Thoracic aorta (tissue), 2 donors: ENCODE measurements at places on chromosomes 13 and 19. TPM values are rescaled to one million over a fixed set of nuclear protein-coding genes. Genes with fewer than 3 reads are reported as not detected.

- H3K4me3 ChIP-seq = peak overlapping the region; percentile 53
- no peaks in the 10 kb centered on the region for H3K27me3 ChIP-seq
- peaks cover 8% of the 10 kb centered on the region for H3K4me1 ChIP-seq
- no peaks in the 10 kb centered on the region for H3K36me3 ChIP-seq
These were observed 2.5 kb downstream of the KLK10 start for GRCh38 chr19:51016798-51017683.

Gene OSCAR
- 4.6 TPM for total RNA-seq

- DNase-seq = no peak
- H3K27ac ChIP-seq = no peak overlapping the region
- no peaks in the 10 kb centered on the region for H3K27me3 ChIP-seq
- no peaks in the 10 kb centered on the region for H3K36me3 ChIP-seq
These were observed 579 bp downstream of the CPT1C start for GRCh38 chr19:49691243-49692146.

GRCh38 chr19:13420780-13421179 is 85.5 kb downstream of the CACNA1A start:
- no peaks in the 10 kb centered on the region for H3K36me3 ChIP-seq
- no peak overlapping the region for H3K4me3 ChIP-seq
- H3K27me3 ChIP-seq = no peaks in the 10 kb centered on the region
- no peak for DNase-seq
- no peaks in the 10 kb centered on the region for H3K4me1 ChIP-seq

GRCh38 chr19:42149447-42150202 is 17.4 kb upstream of the POU2F2 start:
- H3K4me1 ChIP-seq = no peaks in the 10 kb centered on the region
- H3K36me3 ChIP-seq = no peaks in the 10 kb centered on the region
- H3K4me3 ChIP-seq = no peak overlapping the region
- no peak overlapping the region for H3K27ac ChIP-seq

DNA sequence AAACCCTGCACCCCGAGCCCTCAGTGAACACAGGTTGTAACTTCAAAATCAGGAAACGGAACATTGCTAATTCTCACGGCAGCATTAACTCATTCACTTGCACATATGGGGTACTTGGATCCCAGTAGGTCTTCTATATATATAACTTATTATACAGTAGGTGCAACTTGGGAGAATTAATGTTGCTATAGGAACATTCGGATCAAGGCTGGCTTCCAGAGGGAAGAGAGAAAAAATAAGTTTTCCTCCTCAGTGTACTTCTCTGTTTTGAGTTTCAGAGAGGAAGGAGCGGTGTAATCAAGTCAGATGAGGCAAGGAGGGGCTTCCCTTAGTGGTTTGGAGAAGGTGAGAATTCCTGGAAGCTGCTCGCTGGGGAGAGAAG is 90.9 kb upstream of the ZNF507 start:
- no peaks in the 10 kb centered on the region for H3K4me1 ChIP-seq
- no peaks in the 10 kb centered on the region for H3K36me3 ChIP-seq
- no peak overlapping the region for H3K4me3 ChIP-seq
- no peaks in the 10 kb centered on the region for H3K27me3 ChIP-seq
- no peak overlapping the region for H3K27ac ChIP-seq

DNA sequence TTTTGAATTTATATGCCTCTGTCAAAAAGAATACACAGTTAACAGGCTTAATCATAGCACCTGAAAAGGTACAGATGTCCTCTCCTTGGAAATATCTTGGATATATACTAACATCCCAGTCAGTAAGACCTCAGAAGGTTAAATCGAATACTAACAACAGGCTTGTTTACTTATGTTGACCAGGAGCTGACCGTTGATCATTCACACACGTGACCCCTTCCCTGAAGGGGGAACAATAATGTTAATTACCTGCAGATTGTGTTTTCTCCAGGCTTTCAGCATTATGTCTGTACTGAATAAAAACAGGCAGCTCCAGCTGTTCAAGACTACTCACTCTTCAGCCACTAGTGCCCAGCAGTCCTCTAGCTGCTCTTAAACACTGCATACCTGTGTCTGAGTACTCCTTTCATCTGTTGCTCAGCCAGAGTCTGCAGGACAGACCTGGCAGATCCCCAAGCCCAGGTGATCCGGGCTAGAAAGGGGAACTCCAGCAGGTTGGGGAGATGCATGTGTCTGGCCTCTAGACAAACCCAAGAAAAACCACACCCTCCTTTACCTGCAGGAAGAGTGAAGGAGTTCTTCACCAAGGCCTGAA is 163.9 kb downstream of the RNF17 start:
- no peak overlapping the region for H3K27ac ChIP-seq
- H3K36me3 ChIP-seq = no peaks in the 10 kb centered on the region
- no peak for DNase-seq
- H3K27me3 ChIP-seq = peaks cover 7% of the 10 kb centered on the region
- no peaks in the 10 kb centered on the region for H3K4me1 ChIP-seq
- no peak overlapping the region for H3K4me3 ChIP-seq

DNA sequence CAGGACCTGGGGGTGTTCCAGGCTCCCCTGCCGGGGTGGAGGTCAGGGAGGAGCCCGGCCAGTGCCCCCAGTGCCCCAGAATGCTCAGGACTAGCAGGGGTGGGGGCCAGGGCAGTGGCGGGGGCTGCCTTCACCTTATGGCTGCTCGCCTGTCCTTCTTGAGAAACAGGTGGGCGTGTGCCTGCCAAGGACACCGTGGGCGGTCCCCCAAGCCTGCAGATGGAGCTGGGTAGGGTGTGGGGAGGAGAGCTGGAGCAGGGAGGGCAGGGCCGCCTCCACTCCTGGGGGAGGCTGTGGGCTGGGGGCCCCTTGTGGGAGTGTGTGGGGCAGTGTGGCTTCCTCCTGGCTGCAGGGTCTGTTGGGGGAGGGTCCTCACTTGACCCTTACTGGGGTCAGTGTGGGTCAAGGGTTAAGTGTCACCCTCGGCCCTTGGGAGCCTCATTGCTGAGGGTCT is 160.1 kb downstream of the KDM4B start:
- H3K27me3 ChIP-seq = no peaks in the 10 kb centered on the region
- no peak overlapping the region for H3K27ac ChIP-seq
- H3K4me1 ChIP-seq = peaks cover 9% of the 10 kb centered on the region
- H3K36me3 ChIP-seq = peaks cover 12% of the 10 kb centered on the region

Gene LGI4
- 17.4 TPM for total RNA-seq

Gene CYP2A6
- total RNA-seq = not detected

Gene DLEU7
- total RNA-seq = not detected

Gene CCL25
- total RNA-seq = not detected

DNA sequence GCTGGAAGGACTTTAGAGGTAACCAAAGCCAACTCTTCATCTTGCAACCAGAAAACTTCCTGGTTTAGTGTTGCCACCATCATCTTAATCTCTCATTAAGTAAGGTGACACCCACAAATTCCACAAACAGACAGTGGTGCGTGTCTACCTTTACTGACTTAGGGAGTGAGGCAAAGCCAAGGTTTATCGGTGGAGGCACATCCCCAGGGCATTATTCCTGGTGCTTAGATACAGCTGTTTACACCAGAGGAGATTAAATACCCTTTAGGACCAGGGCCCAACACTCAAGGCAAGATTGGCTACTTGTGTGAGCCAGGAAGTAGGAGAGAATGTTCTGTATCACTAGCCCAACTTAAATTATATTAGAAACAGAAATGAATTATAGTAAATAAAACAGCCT is 9.5 kb downstream of the STOML3 start:
- no peak overlapping the region for H3K4me3 ChIP-seq
- H3K27me3 ChIP-seq = no peaks in the 10 kb centered on the region
- H3K27ac ChIP-seq = no peak overlapping the region
- no peaks in the 10 kb centered on the region for H3K4me1 ChIP-seq
- no peak for DNase-seq

DNA sequence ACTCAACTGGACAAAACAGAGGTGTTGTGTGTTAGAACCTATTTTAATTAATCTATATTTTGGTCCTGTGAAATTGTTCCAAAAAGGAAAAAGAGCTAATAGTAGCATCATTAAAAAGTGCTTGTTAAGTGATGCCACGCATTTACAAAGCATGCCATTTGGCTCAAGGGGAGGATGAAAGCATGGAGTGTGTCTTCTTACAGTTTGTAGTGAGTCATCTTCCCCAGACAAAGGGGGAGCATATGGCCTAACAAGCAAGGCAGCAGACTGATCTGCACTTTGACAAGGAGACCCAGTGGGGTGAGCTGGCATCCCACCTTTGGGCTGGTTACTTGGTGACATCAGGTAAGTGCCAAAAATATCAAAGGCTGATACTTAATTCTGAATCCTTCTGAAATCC is 297.0 kb downstream of the FGF9 start:
- H3K4me1 ChIP-seq = no peaks in the 10 kb centered on the region
- no peak for DNase-seq
- no peaks in the 10 kb centered on the region for H3K27me3 ChIP-seq

Gene CKAP2
- total RNA-seq = 4.6 TPM

Gene PRODH2
- total RNA-seq = not detected

Gene ZBTB32
- total RNA-seq = not detected

GRCh38 chr19:57190301-57190700 is 999 bp upstream of the ZNF264 start:
- DNase-seq = no peak
- peaks cover 21% of the 10 kb centered on the region for H3K4me1 ChIP-seq
- H3K27ac ChIP-seq = no peak overlapping the region
- H3K36me3 ChIP-seq = peaks cover 16% of the 10 kb centered on the region
- H3K27me3 ChIP-seq = no peaks in the 10 kb centered on the region

GRCh38 chr13:37212826-37213225 is 107.4 kb upstream of the CSNK1A1L start:
- DNase-seq = no peak
- H3K27ac ChIP-seq = no peak overlapping the region
- no peaks in the 10 kb centered on the region for H3K4me1 ChIP-seq
- H3K27me3 ChIP-seq = no peaks in the 10 kb centered on the region
- no peaks in the 10 kb centered on the region for H3K36me3 ChIP-seq
- H3K4me3 ChIP-seq = no peak overlapping the region

GRCh38 chr19:53086949-53087348 is 16.3 kb downstream of the ZNF160 start:
- H3K27me3 ChIP-seq = no peaks in the 10 kb centered on the region
- no peak overlapping the region for H3K27ac ChIP-seq

GRCh38 chr19:10826846-10827245 is 9.2 kb downstream of the TMED1 start:
- DNase-seq = no peak
- peaks cover 36% of the 10 kb centered on the region for H3K36me3 ChIP-seq
- H3K4me3 ChIP-seq = no peak overlapping the region
- no peaks in the 10 kb centered on the region for H3K4me1 ChIP-seq

DNA sequence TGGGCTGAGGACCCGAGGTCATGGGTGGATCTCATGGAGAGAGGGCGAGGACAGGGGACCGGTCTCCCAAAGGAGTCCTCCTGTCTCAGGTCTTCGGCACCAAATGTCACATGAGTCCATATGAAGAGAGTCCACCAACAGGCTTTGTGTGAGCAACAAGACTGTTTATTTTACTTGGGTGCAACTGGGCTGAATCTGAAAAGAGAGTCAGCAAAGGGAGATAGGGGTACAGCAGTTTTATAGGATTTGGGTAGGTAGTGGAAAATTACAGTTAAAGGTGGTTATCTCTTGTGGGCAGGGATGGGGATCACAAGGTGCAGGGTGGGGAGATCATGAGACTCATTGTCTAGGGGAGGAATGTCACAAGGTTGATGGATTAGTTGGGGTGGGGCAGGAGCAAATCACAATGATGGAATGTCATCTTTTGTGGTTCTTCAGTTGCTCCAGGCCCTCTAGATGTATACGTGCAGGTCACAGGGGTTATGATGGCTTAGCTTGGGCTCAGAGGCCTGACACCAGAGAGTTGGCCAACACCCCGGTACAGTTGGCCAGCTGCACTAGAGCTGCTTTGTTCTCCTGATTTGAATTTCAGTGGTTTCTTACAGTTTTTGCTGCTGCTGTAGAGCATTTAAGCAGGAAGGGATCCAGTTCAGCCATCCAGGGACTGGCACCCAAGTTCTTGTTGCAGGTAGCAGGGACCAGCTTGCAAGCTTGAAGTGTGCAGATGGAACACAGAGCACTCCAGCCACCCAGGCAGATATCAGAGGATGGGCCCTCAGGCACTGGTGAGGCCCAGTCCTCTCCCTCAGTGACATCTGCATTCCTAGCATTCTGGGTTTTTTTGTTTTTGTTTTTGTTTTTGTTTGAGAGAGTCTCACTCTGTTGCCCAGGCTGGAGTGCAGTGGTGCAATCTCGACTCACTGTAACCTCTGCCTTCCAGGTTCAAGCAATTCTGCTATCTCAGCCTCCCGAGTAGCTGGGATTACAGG is 26.4 kb upstream of the IGFL1 start:
- H3K27ac ChIP-seq = no peak overlapping the region
- no peaks in the 10 kb centered on the region for H3K36me3 ChIP-seq
- H3K27me3 ChIP-seq = no peaks in the 10 kb centered on the region
- H3K4me3 ChIP-seq = no peak overlapping the region
- H3K4me1 ChIP-seq = peaks cover 4% of the 10 kb centered on the region
- DNase-seq = no peak

Gene PSG6
- not detected for total RNA-seq

Gene CHERP
- total RNA-seq = 9.3 TPM

GRCh38 chr19:46351241-46352041 is 4.6 kb downstream of the PPP5C start:
- H3K27ac ChIP-seq = peak overlapping the region; percentile 71
- H3K27me3 ChIP-seq = no peaks in the 10 kb centered on the region
- H3K4me1 ChIP-seq = peaks cover 49% of the 10 kb centered on the region
- H3K36me3 ChIP-seq = peaks cover 19% of the 10 kb centered on the region

- peaks cover 5% of the 10 kb centered on the region for H3K4me1 ChIP-seq
- DNase-seq = no peak
- peak overlapping the region; percentile 21 for H3K27ac ChIP-seq
- H3K4me3 ChIP-seq = no peak overlapping the region
- H3K27me3 ChIP-seq = no peaks in the 10 kb centered on the region
- peaks cover 90% of the 10 kb centered on the region for H3K36me3 ChIP-seq
These were observed 15.3 kb upstream of the RAB8A start for GRCh38 chr19:16096280-16096855.

DNA sequence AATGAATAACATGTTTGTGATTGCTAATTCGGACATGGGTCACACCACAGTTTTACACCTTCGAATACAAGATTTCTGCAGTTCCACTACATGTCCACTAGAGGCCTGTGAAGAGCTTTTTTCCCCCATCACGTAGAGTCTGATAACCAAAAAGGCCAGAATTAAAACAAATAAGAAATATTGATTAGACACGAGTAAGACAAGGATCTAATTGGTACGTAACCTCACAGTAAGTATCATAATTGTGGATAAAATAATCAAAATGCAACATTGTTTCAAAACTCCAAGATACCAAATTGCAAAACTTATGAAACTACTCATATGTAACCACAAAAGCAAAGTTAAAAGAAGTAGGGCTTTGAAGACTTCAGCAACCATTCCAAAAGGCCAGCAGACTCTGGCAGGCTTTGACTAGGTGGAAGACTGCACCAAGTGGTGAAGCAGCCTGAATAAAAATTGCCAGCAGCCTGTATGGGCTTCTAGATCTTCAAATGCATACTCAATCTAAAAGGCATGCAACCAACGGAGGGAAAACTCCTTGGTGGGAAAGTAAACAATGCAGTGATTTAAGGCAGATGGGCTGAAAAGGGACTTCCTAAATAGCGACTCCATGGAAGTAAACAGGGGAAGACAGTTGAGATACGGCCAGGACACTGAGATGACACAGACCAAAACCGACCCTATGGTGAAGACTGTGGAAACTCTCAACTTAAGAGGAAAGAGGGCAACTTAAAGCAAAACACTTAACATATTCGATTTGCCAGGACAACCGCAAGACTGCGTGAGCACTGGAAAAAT is 56.7 kb downstream of the STARD13 start:
- DNase-seq = no peak
- H3K36me3 ChIP-seq = no peaks in the 10 kb centered on the region
- no peaks in the 10 kb centered on the region for H3K27me3 ChIP-seq
- H3K4me3 ChIP-seq = no peak overlapping the region

- no peaks in the 10 kb centered on the region for H3K27me3 ChIP-seq
- H3K36me3 ChIP-seq = no peaks in the 10 kb centered on the region
- no peak overlapping the region for H3K27ac ChIP-seq
- H3K4me3 ChIP-seq = no peak overlapping the region
- H3K4me1 ChIP-seq = peaks cover 49% of the 10 kb centered on the region
These were observed 62.4 kb downstream of the MBNL2 start for GRCh38 chr13:97284558-97284957.

Gene PLPP2
- 1.6 TPM for total RNA-seq

Gene TSSK6
- 1.5 TPM for total RNA-seq

Gene ZNF761
- 16.8 TPM for total RNA-seq
